Uterus (tissue), 4 donors: ENCODE measurements at places on chromosomes 3 and 15.

GRCh38 chr3:135412475-135412874 is 553.1 kb upstream of the PPP2R3A start:
- no peaks in the 10 kb centered on the region for H3K36me3 ChIP-seq
- no peak for DNase-seq
- no peak overlapping the region for H3K27ac ChIP-seq
- no peak overlapping the region for H3K4me3 ChIP-seq
- H3K27me3 ChIP-seq: no peaks in the 10 kb centered on the region

DNA sequence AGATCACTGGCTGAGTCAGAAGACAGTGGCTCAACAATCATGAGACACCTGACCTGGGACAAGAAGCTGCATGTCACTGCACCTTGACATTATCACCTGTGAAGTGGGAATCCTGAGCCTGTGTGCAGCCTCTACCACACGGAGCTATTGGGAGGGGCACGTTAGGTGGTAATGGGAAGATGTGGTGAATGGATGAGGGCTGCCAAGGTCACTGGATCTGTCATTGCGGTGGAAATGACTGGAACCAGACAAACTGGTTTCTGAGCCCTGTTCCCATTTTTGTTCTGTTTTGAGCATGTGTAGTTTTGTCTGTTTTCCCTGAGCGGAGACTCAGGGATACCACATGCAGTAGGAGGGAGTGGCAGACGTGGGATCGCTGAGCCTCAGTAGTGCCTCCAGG is 235.5 kb downstream of the OPA1 start:
- no peaks in the 10 kb centered on the region for H3K4me1 ChIP-seq
- no peaks in the 10 kb centered on the region for H3K27me3 ChIP-seq
- no peak overlapping the region for H3K27ac ChIP-seq

DNA sequence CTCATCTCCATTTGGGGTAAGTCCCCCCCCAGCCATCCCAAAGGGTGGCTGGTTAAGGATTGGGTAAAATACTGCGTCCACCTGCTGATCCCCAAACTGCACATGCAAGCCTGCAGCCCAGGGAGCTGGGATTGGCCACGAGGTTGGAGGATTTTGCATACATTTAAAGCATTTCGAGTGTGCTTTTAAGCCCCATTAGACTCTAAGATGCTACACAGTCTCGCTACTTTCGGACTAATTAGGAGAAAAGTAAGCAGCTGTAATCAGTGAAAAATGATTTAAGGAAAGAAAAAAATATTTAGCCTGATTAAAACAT is 23.9 kb downstream of the SLC6A6 start:
- H3K4me3 ChIP-seq: no peak overlapping the region
- H3K27ac ChIP-seq: no peak overlapping the region
- H3K4me1 ChIP-seq: no peaks in the 10 kb centered on the region
- H3K36me3 ChIP-seq: no peaks in the 10 kb centered on the region
- no peak for DNase-seq
- H3K27me3 ChIP-seq: no peaks in the 10 kb centered on the region

GRCh38 chr15:96037584-96037983 is 292.9 kb upstream of the NR2F2 start:
- no peaks in the 10 kb centered on the region for H3K36me3 ChIP-seq
- H3K27me3 ChIP-seq: no peaks in the 10 kb centered on the region
- H3K4me3 ChIP-seq: no peak overlapping the region
- DNase-seq: no peak

GRCh38 chr15:43702701-43703424 is 9.2 kb downstream of the CKMT1A start:
- H3K4me3 ChIP-seq: no peak overlapping the region
- H3K36me3 ChIP-seq: no peaks in the 10 kb centered on the region
- H3K4me1 ChIP-seq: no peaks in the 10 kb centered on the region
- no peak overlapping the region for H3K27ac ChIP-seq

- no peaks in the 10 kb centered on the region for H3K4me1 ChIP-seq
- H3K27ac ChIP-seq: no peak overlapping the region
- no peaks in the 10 kb centered on the region for H3K27me3 ChIP-seq
- DNase-seq: no peak
Measured at GRCh38 chr15:67407786-67408185, 113.1 kb upstream of the C15orf61 start.

DNA sequence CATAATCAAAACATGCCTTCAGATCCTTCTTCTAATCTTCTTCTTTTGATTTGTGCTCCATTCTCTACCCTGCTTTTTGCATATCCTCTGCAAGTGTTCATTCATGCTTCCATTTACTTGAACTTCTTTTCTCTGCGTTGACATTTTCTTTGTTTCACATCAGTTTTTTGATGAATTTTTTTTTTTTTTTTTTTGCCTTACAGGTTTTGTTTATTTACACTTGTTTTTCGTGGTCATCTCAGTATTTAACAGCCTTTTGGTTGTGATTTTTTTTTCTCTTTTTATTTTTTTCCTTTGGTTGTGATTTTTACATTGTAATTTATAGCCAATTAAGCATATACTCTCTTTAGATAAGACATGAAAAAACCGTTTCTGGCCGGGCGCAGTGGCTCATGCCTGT is 11.8 kb upstream of the SHQ1 start:
- no peaks in the 10 kb centered on the region for H3K27me3 ChIP-seq
- H3K4me3 ChIP-seq: no peak overlapping the region
- no peaks in the 10 kb centered on the region for H3K36me3 ChIP-seq
- H3K4me1 ChIP-seq: no peaks in the 10 kb centered on the region
- no peak overlapping the region for H3K27ac ChIP-seq
- no peak for DNase-seq

DNA sequence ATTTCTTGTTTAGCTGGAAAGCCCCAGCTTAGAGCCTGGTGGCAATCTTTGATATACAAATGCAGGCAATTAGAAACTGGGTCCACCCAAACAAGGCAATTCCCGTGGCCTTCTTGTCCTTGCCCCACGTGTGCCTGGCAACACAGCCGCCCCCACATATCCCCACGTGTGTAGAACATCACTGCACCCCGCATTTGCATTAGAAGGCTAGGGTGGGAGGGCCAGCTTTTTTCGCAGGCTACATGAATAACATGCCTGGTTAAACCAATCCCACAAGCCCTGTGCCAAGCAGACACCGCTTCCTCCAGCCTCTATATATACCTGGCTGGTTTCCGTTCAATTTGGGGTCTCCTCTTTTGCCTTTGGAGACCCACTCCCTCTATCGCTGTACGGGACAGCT is 250.2 kb downstream of the ZNF385D start:
- no peaks in the 10 kb centered on the region for H3K27me3 ChIP-seq
- H3K36me3 ChIP-seq: no peaks in the 10 kb centered on the region
- DNase-seq: no peak
- H3K27ac ChIP-seq: no peak overlapping the region
- no peak overlapping the region for H3K4me3 ChIP-seq

DNA sequence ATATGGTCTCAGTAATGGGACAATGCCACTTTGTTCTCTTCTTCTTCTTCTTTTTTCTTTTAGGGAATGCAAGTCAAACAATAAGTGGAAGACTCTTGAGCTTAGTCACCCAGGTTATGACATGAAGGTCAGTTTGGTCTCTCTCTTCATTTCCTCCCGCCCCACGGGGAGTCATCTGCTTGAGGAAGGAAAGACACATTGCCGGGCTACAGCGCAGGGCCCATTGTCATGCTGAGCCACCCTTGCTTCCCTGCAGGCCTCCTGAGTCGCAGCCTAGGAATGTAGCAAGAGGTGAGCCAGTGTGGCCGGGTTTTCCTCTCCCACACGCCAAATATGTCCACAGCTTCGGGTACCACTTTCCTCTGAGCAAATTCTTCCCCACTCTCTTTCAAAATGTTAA is 47.6 kb downstream of the RAP2B start:
- H3K27me3 ChIP-seq: no peaks in the 10 kb centered on the region
- H3K27ac ChIP-seq: no peak overlapping the region
- H3K4me1 ChIP-seq: peaks cover 4% of the 10 kb centered on the region
- H3K4me3 ChIP-seq: no peak overlapping the region
- H3K36me3 ChIP-seq: no peaks in the 10 kb centered on the region
